Adrenal gland (tissue), 19 donors: ENCODE measurements at places on chromosomes 5 and 9. TPM values are rescaled to one million over a fixed set of nuclear protein-coding genes. Genes with fewer than 3 reads are reported as not detected.

IL17B gene
- not detected for total RNA-seq

- DNase-seq = no peak
Observed at GRCh38 chr5:21847300-21847699, 1005.8 kb downstream of the CDH12 start.

- no peak for DNase-seq
Observed at GRCh38 chr5:80231243-80231642, 24.6 kb downstream of the SERINC5 start.

GRCh38 chr9:132201780-132202703, 40.2 kb downstream of the NTNG2 start:
- DNase-seq = no peak

SLC6A7 gene
- total RNA-seq = not detected

DNA sequence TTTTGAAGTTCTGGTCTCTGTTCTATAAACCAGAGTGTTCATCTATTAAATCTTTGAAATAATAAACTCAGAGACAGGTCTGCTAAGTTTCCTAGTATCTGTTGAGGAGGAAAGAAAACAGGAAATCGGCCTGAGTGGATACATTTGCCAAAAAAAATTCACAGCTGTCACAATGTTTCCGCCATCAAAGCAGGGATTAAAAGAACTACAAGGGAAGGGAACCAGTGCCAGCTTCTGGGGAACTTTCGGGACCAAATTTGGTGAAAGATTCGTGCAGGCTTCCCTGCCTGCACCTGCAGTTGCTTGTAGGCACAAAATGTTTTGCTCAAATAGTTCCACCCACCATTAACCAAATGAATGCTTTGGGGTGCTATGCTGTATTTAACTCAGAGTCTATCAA, 267.5 kb downstream of the MSX2 start:
- no peak for DNase-seq

DNA sequence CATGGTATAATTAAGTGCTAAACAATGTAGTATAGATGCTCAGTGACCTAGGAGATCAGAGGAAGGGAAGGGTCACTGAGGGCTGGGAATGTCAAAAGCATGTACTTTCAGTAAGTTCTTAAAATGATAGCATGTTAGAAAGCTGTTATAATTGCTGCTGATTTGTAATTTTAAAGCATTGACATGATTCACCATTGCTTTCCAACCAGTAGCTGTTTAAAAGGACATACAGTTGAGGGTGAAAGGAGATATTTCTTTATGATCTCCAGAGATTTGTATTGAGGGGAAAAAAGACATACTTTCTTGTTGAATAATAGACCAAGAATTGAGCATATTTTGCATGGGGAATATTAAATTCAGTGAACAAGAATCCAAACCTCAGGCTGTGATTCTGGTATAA, 1.2 kb upstream of the SLC1A3 start:
- no peak for DNase-seq

ADAMTSL2 gene
- total RNA-seq = 83.7 TPM

FAM163B gene
- total RNA-seq = 1.3 TPM

- no peak for DNase-seq
Observed at GRCh38 chr5:80975065-80975464, 14.9 kb downstream of the RASGRF2 start.
